Activated T-cell treated with anti-CD3 and anti-CD28 coated beads, Interleukin-2, amount 50 U/mL, for 72 hours (primary cell): ENCODE measurements at places on chromosomes 5 and 9. TPM values are rescaled to one million over a fixed set of nuclear protein-coding genes. Genes with fewer than 3 reads are reported as not detected.

The SH3RF2 gene
- 0.79 TPM for total RNA-seq

GRCh38 chr9:89315482-89315881, 2.8 kb upstream of the SECISBP2 start:
- H3K4me1 ChIP-seq: peaks cover 71% of the 10 kb centered on the region
- H3K27ac ChIP-seq: peak overlapping the region; percentile 89
- no peak for DNase-seq
- H3K36me3 ChIP-seq: peaks cover 42% of the 10 kb centered on the region
- no peaks in the 10 kb centered on the region for H3K27me3 ChIP-seq
- no peak overlapping the region for H3K4me3 ChIP-seq

- DNase-seq: no peak
- H3K36me3 ChIP-seq: peaks cover 27% of the 10 kb centered on the region
- no peak overlapping the region for H3K4me3 ChIP-seq
- no peak overlapping the region for H3K27ac ChIP-seq
- H3K4me1 ChIP-seq: peaks cover 26% of the 10 kb centered on the region
- no peaks in the 10 kb centered on the region for H3K27me3 ChIP-seq
Observed at GRCh38 chr5:133083901-133084300, 32.1 kb downstream of the HSPA4 start.

The BNC2 gene
- not detected for total RNA-seq

DNA sequence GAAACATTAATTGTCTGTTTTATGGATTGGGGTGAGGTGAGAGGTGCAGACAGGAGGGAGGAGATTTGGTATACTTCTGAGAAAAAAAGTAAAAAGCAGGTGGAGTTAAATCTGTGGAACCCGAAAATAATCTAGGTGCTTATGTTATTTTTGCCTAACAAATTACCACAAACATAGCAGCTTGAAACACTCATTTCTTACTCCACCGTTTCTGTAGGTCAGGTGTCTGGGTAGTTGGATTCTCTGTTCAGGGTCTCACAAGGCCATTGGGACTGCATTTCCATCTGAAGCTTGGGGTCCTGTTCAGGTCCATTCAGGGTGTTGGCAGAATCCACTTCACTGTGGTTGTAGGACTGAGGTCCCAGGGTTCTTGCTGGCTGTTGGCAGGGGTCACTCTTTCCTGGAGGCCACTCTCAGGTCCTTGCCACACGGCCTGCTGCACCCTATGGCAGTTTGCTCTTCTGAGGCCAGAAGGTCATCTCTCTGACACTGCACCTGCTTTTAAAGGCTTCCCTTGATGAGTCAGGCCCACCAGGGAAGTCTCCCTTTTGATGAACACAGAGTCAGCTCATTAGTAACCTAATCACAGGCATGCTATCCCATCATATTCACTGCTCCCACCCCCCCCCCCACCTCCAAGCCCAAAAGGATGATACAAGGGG, 82.2 kb downstream of the TRIO start:
- no peaks in the 10 kb centered on the region for H3K36me3 ChIP-seq
- peaks cover 23% of the 10 kb centered on the region for H3K4me1 ChIP-seq
- no peak overlapping the region for H3K27ac ChIP-seq
- H3K4me3 ChIP-seq: no peak overlapping the region

The SHOC1 gene
- total RNA-seq: not detected

GRCh38 chr9:124102363-124102762, 90.8 kb downstream of the LHX2 start:
- H3K4me3 ChIP-seq: no peak overlapping the region
- DNase-seq: no peak
- no peaks in the 10 kb centered on the region for H3K4me1 ChIP-seq
- H3K36me3 ChIP-seq: no peaks in the 10 kb centered on the region
- H3K27me3 ChIP-seq: peaks cover 45% of the 10 kb centered on the region

DNA sequence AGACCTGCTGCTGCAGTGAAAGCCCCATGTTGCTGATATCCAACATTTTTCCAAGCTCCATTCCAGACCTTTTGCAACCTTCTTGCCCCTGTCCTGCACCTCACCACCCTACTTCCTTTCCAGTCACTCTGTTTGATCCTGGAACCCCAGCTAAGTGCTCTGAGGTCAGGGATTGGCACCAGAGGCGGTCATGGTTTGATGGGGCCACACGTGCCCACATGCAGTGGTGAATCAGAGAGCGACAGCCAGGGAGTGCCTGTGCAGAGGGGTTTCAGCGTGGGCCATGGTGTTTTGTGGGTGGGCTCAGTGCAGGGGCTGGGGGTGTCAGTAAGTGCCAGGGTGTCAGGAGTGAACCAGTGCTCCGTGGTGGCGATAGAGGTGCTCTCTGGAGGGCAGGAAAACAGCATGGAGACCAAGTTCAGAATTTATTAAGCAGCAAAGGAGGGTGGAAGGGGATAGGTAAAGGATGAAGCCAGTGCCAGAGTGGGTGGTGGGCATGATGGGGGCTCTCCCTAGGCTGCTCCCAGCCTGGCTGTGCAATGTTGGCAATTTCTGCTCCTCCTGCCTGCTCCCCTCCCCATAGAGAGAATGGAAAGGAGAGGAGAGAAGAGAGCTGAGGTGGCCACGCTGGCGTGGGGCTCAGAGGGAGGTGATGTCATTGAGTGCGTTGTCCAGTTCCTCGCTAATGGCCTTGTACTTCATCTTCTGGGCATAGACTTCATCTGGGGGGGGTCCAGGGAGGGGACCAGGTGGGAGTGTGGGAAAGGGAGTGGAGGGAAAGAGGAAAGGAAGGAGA, 7.0 kb downstream of the TPM2 start:
- peaks cover 3% of the 10 kb centered on the region for H3K4me1 ChIP-seq
- H3K27me3 ChIP-seq: no peaks in the 10 kb centered on the region
- H3K36me3 ChIP-seq: no peaks in the 10 kb centered on the region
- H3K4me3 ChIP-seq: no peak overlapping the region

DNA sequence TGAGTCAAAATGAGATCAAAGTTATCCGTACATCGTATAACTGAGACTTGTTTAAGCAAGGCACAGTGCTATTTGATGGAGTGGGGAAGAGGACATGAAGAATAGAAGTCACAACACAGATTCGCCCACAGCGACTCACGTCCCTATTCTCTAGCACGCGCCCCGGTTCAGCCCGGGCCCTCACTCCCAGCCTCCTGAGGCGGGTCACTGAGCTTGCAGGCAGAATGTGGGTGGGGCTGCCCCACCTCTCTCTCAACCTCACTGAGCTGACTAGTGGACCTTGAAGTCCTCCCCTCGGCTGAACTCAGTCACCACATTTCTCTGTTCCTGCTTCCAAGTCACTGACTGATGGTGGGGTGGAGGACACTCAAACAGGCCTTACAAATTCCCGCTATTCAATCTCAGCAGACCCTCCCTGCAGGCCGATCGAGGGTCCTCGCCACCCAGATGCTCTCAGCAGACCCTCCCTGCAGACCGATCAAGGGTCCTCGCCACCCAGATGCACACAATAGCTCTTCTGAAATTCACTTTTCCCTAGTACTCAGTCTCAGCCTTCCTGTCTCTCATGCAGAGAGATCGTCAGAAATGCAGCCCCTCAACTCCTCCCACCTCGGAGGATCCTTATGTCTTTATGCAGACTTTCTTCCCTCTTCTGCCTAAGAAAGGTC, 12.9 kb downstream of the GLDC start:
- H3K4me3 ChIP-seq: no peak overlapping the region
- DNase-seq: no peak
- no peaks in the 10 kb centered on the region for H3K36me3 ChIP-seq
- no peaks in the 10 kb centered on the region for H3K4me1 ChIP-seq
- H3K27me3 ChIP-seq: peaks cover 8% of the 10 kb centered on the region

DNA sequence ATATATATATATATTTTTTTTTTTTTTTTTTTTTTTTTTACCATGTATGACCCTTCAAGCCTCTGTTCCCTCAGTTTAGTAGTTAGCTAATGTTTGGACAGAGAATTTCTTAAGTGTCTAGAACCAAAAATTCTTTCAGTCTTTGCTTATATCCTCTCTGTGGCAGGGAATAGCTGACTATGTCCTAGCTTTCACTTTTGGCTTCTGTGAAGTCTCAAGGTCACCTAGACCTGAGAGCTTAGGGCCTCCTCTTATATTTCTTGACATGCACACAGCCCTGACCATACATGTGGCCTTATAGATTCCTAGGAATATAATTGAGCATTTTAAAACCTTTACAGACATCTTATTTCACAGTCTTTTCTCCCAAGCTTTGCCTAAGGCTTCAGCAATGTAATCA, 930.8 kb upstream of the CDH9 start:
- H3K4me1 ChIP-seq: no peaks in the 10 kb centered on the region
- H3K27ac ChIP-seq: no peak overlapping the region
- no peak for DNase-seq
- no peak overlapping the region for H3K4me3 ChIP-seq
- no peaks in the 10 kb centered on the region for H3K27me3 ChIP-seq
